ENCODE measurements at places on chromosomes 3 and 15.

- no peak for DNase-seq
Observed at GRCh38 chr3:14911651-14912050, 35.7 kb upstream of the NR2C2 start.

DNA sequence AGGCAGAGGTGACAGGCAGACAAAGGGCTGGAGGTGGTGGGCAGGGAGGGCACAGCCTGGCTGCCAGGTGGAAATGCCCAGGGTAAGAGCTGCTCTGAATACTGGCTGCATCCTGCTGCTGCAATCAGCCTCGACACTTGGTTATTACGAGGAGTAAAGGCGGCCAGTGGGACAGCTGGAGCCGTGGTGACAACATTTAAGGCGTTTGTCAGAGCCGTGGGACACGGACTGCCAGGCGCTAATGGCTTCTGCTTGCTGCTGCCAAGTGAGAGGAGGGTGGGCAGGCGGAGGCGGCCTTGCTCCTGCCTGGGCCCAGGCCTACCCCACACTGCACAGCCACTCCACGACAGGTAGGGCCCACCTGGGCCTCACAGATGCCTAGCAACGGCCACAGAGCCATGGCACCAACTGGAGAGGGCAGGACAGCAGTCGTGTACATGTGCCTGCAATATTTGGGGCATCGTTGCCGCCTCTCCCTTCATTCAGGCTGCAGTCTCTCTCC, 49.2 kb upstream of the TMEM115 start:
- no peak for DNase-seq

DNA sequence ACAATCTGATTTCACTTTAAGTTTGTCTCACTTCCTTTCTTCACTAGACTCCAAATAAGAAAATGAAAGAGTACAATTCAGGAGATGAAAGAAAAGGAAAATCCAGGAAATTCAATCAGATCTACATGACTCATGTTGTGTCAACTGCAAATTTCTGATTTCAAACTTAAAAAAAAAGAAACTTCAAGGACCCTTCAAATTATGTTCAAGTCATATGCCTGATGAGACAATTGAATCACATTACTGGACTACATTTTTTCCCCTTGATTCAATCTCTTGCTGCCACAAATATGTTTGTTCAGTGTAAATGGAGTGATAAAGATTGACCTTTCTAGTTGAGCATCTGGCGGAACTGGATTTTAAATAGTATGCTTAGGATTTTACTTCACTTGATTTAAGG, 37.4 kb downstream of the FRMD5 start:
- DNase-seq = no peak

- DNase-seq = no peak
Observed at GRCh38 chr3:172289583-172289982, 158.7 kb downstream of the GHSR start.

GRCh38 chr15:73709686-73710085, 25.5 kb downstream of the CD276 start:
- DNase-seq = no peak

- no peak for DNase-seq
Observed at GRCh38 chr15:96362011-96362754, 31.7 kb downstream of the NR2F2 start.

- no peak for DNase-seq
Observed at GRCh38 chr3:41872157-41872556, 89.7 kb downstream of the ULK4 start.

GRCh38 chr3:52037291-52037690, 19.1 kb downstream of the DUSP7 start:
- no peak for DNase-seq

GRCh38 chr3:120470870-120471269, 20.1 kb upstream of the FSTL1 start:
- no peak for DNase-seq

DNA sequence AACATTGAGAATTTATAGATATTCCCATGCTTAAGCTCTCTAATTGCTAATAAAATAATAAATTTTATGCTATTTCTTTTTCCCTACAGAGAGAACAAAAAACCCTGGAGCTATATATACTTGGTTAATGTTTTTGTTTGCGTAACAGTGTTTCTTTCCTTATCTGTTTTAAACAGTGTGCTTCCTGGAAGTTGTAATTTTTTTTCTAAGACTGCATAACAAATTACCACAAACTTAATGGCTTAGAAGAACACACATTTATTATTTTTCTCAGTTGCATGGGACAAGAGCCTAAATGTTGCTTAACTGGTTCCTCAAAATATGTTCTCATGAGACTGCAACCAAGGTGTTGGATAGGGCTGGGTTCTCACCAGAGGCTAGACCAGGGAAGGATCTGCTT, 49.7 kb upstream of the DPH6 start:
- no peak for DNase-seq

GRCh38 chr3:195183071-195183776, 87.7 kb downstream of the XXYLT1 start:
- DNase-seq = no peak

GRCh38 chr3:72220946-72221345, 436.0 kb upstream of the PROK2 start:
- DNase-seq = no peak

DNA sequence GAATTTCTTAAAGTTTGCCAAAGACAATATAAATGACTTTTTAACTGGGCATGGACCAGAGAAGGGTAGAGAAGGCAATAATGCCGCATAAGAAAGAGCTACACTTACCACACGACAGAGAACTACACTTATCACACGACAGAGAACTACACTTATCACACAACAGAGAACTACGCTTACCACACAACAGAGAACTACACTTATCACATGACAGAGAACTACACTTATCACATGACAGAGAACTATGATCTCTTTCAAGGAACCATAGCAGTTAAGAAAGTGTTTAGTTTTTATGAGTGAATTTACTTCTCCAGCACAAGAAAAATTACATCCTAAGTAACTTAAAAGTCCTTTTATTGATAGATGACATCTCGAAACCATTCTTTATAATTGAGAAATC, 32.0 kb downstream of the DCUN1D1 start:
- no peak for DNase-seq

DNA sequence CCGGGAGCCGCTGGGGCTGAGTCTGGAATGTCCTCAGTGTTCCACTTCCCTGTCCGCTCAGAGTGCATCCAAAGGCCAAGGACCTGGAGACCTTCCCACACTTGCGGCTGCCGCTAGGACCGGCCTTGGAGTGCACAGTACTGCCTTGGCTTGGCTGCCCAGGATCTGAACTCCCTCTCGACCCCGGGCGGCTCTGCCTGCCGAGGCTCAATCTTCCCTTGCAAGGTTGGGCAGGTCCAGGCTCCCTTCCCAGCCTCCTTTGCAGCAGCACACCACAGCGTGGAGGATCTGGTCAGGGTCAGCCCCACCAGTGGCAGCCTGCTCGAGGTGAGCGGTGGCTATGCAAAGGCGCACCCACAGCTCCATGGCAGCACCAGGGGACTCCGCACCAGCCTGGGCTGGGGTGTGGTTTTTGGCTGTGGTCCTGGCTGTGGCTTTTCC, 69.2 kb downstream of the PLXNA1 start:
- DNase-seq = no peak

GRCh38 chr15:78088773-78089080, 3.6 kb upstream of the SH2D7 start:
- no peak for DNase-seq

DNA sequence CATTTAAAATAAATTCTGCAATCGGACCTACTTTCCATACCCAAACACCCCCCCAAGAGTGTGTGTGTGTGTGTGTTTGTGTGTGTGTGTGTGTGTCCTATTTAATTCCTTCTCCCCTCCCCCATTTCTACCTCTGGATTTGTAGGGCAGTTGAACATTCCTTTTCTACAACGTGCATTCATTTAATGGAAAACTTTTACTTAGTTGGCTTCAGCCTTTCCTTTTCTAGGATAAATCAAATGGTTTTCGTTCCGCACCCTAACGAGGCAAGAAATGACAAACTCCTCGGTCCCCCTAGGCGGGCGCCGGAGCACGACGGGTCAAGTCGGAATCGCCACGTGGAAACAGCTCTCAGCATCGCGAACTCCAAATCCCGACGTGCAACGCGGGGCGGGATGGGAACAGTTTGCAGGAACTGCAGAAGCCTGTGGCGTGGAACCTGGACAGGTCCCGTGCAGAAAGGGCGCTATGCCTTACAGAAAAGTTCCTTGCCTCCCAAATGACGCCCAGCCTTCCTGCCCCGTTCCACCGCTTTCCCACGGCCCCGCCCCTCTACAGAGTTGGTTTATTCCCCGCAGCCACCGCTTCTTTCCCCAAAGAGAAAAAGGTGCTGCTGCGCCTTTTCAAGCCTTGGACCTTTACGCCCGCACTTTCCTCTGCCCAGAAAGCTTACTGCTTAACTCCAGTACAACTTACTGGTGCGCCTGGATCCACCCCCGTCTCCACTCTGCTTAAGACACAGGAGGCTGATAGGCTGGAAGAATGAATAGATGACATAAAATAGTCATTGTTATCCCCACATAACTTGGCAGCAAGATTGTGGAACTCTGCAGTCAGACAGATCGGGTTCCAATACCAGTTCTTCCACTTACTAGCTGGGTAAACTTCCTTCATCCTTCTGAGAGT, 1.1 kb upstream of the EIF2B5 start:
- no peak for DNase-seq

DNA sequence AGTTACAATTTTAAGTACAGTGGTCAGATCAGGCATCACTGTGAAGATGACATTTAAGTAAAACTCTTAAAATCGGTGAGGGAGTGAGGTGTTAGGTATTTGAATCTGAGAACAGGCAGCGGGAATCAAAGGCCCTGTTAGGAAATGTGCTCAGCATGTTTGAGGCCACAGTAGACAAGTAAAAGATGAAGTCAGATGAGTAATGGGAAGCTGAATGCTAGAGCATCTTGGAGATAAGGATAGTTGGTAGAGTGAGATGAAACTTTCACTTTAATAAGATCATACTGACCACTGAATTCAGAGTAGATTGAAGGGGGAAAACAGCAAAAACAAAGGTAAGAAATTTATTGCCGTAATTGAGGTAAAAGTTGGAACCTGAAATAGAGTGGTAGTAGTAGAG, 61.6 kb downstream of the DCBLD2 start:
- no peak for DNase-seq

DNA sequence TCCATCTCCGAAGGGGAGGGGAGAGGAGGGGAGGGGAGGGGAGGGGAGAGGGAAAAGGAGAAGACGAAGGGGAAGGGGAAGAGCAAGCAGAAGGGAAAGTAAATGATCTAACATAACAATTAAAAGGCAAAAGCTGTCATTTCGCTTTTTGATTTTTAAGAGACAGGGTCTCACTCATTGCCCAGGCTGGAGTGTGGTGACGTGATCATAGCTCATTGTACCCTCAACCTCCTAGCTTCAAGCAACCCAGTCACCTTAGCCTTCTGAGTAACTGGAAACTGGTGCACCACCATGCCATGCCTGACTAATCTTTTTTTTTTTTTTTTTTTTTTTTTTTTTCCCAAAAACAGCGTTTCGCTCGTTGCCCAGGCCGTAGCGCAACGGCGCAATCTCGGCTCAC, 22.6 kb downstream of the ADAM10 start:
- no peak for DNase-seq

GRCh38 chr3:110528305-110529121, 543.1 kb upstream of the NECTIN3 start:
- DNase-seq = no peak

GRCh38 chr15:100809587-100809986, 70.0 kb upstream of the ALDH1A3 start:
- no peak for DNase-seq
